Stimulated activated CD4-positive, alpha-beta T cell treated with anti-CD3 and anti-CD28 coated beads, Interleukin-1b, Interleukin-23, amount 100 ng/mL, for 1 hour (primary cell): ENCODE measurements at places on chromosomes 3 and 15.

DNA sequence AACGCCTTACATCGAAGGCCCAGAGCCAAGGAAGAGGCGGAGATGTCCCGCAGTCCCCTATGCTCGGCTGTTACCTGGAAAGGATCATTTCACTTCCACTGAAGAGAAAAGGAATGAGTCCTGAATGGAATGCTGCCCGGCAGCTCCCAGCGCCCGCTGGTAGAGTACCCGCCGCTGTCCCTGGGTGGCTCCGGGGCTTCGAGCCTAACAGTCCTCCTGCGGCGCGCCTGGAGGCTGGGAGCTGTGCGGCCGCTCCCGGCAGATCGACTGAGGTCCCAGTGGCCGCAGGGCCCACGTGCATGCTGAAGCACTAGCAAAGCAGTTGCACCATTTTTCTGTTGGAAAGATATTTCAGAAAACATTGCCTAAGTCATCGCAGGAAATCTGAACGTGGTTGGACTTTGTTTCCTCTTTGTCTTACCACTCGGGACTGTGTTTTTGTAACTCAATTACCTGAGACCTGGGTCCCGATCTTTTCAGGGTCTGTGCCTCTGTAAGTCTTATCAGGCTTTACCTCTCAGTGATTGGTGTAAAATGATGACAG lies 984 bp downstream of the RNU6-1 start:
- no peak for DNase-seq

DNA sequence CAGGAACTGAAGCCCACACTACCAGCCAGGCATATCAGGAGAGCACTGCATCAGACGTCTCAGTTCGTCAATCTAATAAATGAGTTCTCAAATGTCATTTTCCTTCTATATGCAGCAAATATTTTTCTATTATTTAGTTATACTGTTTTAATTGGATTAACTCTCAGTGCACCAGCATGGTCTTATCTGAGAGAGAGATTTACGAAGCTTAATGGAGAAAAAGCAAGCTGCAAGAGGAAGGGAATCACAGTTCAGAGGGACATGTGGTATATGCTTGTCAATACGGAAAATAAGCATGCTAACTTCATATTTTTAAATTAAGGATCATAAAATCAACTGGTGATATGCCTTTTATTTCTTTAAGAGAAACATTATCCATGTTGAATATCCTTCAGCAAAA lies 213.1 kb upstream of the NECTIN3 start:
- DNase-seq, result no peak

DNA sequence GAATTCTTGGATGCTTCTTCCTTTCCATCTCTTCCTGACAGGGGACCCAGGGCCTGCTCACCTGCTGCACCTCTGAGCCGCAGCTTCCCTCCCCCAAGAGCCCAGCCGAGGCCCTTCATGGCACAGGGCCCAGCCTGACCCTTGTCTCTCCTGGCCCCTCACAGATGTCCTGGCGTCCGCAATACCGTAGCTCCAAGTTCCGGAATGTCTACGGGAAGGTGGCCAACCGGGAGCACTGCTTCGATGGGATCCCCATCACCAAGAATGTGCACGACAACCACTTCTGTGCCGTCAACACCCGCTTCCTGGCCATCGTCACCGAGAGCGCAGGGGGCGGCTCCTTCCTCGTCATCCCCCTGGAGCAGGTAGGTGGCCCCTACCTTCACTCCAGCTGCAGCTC lies 66.2 kb downstream of the CORO2B start:
- no peak for DNase-seq

GRCh38 chr3:105365081-105365390 lies 1.7 kb upstream of the ALCAM start:
- DNase-seq, result no peak

- no peak for DNase-seq
Observed at GRCh38 chr3:188940573-188940932, 231.2 kb upstream of the TPRG1 start.
